Frontal cortex (tissue), 4 donors: ENCODE measurements at places on chromosomes 7 and 10.

GRCh38 chr10:101141616-101142532 lies 10.8 kb downstream of the TLX1 start:
- DNase-seq, result peak; percentile 77

- DNase-seq, result no peak
Measured at GRCh38 chr7:136859803-136860202, 8.6 kb upstream of the CHRM2 start.

DNA sequence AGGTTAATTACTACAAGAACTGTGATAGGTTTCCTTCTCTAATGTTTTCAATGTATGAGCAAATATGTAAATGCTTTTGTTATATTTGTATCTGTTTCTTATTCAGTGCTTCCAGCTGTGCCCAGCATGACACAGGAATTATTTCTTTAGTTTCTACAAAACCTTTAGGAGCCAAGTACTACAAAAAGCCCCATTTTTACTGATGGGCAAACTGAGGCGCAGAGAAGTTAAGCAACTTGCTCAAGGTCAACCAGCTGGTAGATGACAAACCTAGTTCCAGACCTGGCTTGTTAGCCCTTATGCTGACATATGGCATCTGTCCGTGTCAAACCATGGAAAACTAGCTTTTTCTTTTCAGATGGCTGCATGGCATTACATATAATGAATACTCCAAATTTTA lies 134.6 kb downstream of the JAZF1 start:
- no peak for DNase-seq

- DNase-seq, result no peak
Measured at GRCh38 chr7:70027867-70028266, 429.6 kb downstream of the AUTS2 start.

DNA sequence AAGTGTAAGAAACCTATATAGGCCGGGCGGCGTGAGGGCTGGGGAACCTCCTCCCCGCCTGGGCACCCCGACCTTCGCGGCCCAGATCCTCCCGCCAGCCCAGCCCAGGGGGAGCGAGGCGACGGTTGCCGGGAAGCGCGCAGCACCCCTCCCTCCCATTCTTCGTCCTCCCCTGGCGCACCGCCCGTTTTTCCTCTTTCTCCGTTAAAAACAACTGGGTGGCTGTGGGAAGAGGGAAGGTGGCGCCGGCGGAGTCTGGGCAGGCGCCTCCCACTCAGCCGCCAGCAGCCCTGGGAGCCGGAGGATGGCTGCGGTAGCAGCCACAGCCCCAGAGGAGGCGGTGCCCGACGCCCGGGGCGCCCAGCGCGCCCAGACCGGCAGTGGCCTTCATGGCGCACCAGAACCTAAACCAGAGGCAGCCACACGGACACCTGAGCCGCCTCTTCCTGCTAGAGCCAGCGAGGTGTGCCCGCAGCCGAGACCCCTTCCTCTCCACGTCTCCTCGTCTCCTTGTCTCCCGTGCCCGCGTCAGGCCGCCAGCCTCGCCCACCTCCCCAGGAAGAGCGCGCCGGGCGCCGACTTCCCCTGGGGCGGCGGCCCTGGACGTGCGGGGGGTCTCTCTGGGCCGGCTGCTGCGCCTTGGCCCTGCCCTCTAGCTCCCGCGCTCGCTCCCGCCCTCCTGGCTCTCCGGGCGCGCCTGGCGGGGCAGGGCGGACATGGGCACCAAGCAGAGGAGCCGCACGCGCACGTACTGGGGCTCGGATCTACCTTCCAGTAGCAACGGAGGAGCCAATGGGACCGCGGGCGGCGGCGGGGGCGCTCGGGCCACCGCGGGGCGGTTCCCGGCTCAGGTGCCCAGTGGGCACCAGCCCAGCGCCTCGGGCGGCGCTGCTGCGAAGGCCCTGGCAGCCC lies 32.8 kb upstream of the SFTPD start:
- peak; percentile 47 for DNase-seq

GRCh38 chr10:51047857-51048256 lies 26.4 kb upstream of the PRKG1 start:
- no peak for DNase-seq

DNA sequence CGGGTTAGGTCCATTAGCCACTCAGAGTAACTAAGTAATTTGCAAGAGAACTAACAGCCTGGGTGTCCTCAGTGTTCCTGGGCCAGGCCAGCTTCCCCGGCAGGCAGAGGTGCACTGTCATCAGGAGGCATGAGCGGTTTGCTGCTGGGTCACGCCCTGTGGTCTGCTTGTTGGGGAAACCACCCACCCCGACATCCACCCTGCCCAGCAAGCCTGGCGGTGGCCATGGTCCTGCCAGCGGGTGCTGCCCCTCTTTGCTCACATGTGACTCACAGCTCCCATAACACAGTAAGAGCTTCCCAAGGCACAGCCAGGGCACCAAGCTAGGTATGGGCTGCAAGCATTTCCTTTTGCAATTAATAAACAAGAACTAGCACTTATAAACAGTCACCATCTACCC lies 75.9 kb downstream of the RGS10 start:
- no peak for DNase-seq

DNA sequence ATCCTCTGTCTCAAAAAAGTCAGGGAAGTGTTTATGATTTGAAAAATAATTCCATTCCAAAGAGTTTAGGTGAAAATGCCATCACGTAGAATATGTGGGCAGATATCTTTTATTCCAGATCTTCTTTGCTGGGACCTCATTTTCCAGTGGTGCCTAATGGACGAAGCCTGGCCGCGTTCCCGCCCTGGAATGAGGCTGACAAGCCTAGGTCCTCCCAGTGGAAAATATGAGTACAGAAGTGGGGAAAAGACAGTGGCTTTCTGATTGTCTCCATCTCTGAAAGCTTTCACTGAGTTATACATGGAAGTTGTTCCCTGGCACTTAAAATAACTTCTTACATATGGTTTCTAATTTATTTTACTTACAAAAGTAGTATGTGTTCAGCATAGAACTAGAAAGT lies 139.4 kb downstream of the TACC2 start:
- no peak for DNase-seq

DNA sequence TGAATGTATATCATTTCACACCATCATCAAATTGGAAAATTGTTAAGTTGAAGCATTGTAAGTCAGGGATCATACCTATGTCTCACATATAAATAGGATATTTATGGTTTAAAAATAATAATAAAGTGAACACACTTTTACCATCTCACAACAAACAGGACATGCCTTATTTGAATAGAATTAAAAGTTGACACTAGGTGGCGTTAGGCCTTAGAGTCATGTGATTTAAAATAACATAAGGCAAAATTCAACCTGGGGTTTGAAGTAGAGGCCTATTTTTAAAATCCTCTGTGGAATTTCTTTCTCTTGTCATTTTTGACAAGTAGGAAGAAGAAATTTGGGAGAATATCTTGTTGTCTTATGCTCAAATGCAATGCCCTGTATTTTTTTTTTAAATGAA lies 184.7 kb upstream of the PCDH15 start:
- no peak for DNase-seq

DNA sequence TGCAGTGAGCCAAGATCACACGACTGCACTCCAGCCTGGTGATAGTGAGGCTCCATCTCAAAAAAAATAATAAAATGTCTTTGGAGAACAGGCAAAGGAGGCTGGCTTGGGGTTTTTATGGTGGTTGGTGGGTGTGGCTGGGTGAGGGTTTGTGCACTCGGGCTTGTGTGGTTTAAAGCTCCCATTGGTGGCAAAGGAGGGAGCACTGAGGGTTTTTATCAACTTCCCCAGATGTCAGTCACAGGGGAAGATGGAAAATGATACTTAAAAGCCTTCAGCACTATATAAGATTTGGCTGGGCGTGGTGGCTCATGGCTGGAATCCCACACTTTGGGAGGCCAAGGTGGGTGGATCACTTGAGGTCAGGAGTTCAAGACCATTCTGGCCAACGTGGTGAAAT lies 16.3 kb upstream of the RNF216 start:
- no peak for DNase-seq

GRCh38 chr10:61896854-61897661 lies 4.4 kb upstream of the ARID5B start:
- peak; percentile 55 for DNase-seq

- no peak for DNase-seq
Measured at GRCh38 chr7:43586251-43586900, 3.5 kb downstream of the STK17A start.

DNA sequence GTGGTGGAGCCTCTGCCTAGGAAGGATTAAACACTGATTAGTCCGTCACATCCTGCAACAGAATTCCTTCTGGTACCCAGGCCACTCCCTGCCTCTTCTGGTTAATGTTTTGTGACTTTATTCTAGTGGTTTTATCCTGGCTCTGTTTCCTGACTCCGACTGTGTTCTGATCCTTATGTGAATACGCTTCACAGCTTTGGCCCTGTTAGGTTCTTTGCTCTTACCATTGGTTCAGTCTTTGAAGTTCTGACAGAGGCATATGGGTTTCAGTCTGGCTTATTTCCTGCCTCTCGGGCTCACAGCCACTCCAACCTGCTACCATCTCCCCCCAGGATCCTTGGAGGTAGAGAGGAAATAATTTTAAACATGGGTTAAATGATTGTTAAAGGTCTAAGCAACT lies 23.2 kb upstream of the FGL2 start:
- DNase-seq, result no peak

- no peak for DNase-seq
Measured at GRCh38 chr7:17506095-17506494, 207.6 kb downstream of the AHR start.

GRCh38 chr10:27611744-27612550 lies 107.8 kb downstream of the RAB18 start:
- no peak for DNase-seq

DNA sequence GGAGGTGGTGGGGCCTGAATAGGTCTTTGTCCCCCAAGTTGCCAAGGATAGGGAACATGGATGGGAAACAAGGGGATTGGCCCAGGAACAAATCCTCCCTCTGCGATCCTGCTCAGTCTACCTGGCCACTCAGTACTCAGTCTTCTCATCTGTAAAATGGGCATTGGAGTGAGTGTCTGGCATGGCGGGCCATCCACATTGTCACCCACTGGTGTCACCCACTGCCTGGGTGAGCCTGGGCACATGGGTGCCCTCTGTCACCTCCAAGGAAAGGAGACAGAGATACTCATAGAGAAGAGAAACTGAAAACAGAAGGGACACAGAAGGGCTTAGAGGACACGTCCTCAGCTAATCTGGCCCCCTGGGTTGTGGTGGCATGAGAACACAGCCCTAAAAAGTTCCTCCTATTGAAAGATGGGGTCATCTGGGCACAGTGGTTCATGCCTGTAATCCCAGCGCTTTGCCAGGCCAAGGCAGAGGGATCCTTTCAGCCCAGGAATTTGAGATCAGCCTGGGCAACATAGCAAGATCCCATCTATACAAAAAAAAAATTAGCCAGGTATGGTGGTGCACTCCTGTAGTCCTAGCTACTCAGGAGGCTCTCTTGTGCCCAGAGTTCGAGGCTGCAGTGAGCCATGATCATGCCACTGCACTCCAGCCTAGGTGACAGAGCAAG lies 12.5 kb upstream of the TNRC18 start:
- no peak for DNase-seq

DNA sequence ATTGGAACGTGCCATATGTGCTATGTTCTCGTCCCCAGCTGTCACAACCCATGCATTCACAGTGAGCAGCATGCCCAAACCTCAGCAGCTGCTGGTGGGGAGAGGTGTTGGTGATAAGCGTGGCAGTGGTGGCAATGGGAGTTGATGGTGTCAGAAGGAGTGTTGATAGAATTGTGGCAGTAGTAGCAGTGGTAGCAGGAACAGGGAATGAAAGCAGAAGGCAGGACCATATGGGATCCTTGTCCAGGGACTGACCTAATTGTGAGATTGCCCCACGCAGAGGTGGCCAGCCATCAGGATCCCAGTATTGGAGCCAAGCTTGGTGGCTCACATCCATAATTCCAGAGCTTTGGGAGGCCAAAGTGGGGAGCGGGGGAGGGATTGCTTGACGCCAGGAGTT lies 276.3 kb downstream of the GALNT17 start:
- DNase-seq, result no peak

DNA sequence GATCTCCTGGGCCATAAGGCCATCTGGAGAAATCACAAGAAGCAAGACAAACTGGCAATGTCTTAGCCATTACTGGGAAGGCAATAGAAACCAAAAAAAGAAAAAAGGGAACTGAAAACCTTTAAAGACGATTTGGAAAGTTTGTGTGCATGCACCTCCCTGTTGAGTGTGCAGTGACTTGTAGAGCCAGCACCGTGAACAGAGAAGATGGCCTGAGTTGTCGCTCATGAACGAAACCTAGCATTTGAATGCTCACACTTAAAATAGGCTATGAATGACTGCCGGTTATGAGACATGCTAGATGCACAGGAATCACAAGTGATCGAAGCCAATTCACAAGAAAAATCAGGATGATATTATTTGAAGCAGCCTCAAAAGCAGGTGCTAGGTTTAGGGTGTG lies 151.3 kb upstream of the ADO start:
- no peak for DNase-seq

DNA sequence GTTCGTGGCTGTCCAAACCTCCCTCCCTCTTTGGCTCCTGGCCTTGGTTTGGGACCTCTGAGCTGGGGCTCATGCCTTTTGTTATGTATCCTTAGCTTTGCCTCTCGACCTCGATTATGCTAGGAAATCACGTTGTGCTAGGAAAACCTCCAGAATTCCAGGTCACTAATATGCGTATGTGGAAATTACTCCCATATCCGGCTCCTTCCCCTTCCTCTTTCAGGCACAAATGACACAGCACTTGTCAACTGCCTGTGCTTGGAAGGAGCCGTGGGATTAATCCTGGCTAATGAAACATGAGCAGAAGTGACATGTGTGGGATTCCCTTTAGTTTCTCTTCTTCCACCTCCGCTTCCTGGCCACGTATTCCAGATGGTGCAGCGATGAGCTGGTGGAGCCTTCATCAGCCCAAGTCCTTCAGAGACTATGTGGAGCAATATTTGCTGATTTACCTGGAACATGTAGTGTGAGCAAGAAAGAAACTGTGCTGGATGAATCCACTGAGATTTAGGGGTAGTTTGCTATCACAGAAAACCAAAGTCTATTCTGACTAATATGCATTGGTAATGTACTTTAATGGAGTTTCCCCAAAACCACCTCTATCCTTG lies 149.2 kb downstream of the REEP3 start:
- DNase-seq, result no peak

DNA sequence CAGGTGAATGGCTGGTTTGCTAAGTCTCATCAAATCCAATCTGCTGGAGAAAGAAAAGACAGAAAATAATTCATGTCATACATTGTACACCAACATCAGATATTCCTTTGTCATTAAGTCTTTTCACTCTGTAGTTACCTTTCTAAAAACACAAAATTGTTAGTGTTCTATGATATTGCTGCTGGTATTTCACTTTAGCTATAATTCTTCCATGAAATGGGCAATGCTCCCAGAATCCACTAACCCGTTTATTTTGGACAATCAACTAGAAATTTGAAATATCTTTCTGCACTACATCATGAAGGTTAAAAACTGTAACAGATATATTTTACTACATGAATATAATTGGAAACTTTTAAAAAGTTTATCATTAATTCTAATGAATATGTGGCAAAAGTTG lies 181.3 kb downstream of the C7orf25 start:
- DNase-seq, result no peak

DNA sequence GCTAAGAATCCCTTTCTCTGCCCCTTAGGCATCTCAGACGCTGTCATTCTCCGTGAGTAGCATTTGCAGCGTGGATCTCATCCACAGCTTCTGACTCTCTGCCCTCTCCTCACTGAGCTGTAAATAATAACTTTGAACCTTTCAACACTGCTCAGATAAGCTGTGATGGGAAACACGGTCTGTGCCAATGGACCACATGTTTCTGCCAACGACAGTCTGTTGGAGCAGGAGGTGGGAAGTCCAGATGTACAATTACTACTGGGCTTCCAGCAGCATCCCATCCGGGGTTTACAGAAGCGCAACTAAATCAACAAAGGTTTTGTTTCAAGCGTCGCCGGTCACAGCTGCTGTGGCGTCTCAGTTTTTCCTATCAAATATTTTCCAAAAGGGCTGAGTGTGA lies 1110.6 kb downstream of the TYW1 start:
- no peak for DNase-seq

- no peak for DNase-seq
Measured at GRCh38 chr10:3689871-3690510, 95.0 kb downstream of the KLF6 start.
